T-helper 9 cell (primary cell): ENCODE measurements at places on chromosomes 2 and 18.

DNA sequence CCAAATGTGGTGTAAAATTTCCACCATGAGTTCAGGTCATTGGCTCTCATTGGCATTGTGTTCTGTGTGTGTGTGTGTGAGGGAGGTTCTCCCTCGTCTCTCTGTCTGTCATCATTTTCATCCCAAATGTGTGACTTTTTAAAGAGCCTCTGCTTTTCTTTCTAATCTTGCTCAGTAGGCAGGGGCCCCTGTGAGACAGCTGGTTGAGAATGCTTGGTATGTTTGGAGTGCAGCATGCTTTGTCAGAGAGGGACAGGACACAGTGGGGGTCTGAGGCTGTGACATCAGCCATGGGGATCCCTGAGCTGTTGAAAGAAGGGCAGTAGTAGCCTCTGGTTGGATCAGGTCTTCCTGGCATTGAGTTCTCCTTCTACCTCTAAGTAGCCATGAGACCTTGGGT is 10.6 kb downstream of the PTPRM start:
- DNase-seq: no peak

DNA sequence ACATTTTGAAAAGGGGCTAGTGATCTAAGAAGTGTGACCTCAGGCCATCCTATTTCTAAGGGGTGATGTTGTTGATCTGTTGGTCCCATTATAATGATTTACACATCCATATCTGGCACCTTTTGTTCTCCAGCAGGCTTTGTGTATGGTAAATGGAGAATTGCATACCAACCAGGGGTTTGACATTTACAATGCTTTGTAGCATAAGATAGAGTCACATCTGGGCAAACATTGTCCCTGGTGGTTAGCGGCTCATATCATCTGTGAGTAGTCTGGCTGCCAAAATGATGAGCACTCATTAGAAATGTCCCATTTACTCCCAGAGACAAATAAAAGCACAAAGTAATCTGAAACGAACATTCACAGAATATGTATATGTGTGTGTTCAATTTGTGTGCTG is 1775.5 kb upstream of the CELF4 start:
- DNase-seq: no peak

- DNase-seq: no peak
These were observed 11.1 kb downstream of the HES6 start for GRCh38 chr2:238228700-238229099.

DNA sequence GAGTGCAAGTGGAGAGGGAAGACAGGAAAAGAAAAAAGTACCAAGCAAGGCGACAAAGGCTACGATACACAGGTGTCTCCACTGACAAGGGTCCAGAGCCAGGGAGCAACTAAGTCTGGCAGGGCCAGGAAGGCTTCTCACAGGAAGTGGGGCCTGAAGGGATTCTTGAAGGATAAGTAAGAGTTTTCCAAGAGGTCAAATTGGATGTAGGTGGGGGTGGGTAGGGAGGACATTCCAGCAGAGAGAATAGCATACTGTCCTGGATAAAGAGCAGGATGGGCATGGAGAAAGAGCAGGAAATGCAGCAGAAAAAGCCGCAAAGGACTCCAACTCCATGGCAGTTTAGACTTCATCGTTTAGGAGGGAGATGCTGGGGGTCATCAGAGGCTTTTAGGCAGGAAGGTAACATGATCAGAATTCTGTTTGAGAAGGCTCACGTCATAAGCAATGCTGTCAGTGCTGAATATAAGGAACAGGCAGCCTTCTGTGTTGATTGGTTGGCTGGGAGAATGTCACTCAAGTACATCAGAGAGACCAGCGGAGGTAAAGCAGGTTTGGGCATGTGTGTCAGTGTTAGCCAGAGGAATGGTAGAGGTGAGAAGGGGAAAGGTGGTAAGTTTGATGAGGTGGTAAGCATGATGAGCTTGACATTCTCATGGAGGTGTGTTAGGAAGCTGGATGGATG is 35.1 kb downstream of the ARHGAP25 start:
- no peak for DNase-seq

DNA sequence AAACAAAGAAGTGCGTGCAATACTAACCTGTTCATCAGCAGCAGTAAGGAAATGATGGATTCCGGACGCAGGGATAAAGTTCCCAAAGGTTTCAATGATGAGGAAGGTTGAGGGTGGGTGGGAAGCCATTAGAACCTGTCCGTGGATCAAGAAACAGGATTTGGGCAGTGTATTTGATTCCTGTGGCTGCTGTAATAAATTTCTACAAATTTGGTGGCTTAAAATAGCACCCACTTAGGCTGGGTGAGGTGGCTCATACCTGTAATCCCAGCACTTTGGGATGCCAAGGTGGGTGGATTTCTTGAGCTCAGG is 5.1 kb upstream of the SDC1 start:
- DNase-seq: no peak

DNA sequence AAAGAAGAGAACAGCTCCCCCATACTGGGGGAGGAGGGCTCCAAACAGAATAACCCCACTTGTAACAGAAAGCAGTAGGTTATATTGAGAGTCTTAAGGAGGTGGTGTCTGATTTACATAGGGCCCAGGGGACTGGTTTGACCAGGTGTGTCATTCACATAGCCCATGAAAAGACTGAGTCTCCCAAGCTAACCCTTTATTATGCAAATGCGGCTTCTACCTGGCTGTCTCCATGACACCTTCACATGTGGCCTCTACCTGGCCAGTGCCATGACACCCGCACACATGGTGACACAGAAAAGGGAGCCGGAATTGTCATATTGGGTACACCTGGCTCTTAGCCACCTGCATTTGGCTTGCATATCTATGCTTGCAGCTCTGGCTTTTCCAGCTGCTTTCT is 1057.2 kb upstream of the PIK3C3 start:
- no peak for DNase-seq

- no peak for DNase-seq
These were observed 189.7 kb downstream of the PAX3 start for GRCh38 chr2:222108957-222109585.

GRCh38 chr2:37553411-37554154 is 117.9 kb downstream of the CDC42EP3 start:
- no peak for DNase-seq

DNA sequence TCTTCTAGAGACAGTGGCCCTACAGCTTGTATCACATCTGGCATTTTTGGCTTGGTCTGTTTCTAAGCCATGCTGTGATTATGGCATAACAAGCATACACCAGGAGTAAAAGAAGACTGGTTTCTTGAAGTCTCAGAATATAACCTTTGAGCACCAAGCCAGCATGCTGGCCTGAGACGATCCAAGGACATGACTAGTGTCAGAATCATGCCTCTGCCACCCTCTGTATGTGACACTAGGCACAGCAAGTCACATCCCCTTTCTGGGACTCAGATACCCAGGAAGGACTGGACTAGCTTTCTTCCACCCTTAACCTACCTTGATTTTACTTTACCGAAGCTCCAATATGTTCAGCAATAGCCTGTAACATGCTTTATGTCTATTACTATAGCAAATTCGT is 345.5 kb downstream of the SETBP1 start:
- no peak for DNase-seq

DNA sequence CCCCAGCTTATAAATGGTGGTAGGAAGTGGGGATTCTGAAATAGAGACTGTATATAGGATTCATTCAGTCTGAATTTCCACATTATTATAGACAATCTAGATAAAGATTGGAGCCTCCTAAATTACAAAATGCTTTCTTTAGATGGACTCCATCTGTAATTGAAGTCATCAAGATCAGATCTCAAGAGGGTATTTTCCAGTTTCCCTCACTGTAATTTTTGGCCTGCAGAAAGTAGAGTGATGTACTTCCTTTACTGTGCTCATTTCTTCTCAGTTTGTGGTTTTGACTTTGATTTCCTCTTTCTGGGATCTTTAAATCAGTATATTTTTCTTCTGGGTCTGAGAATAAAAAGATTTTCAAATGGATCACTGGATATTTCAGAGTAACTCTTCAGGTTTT is 7.2 kb downstream of the BABAM2 start:
- DNase-seq: no peak

GRCh38 chr18:75033516-75033915 is 175.4 kb downstream of the PTGR3 start:
- no peak for DNase-seq

- DNase-seq: no peak
These were observed 29.6 kb upstream of the ORC2 start for GRCh38 chr2:200993097-200993496.

- no peak for DNase-seq
These were observed 87.1 kb upstream of the MCFD2 start for GRCh38 chr2:47002480-47003381.

DNA sequence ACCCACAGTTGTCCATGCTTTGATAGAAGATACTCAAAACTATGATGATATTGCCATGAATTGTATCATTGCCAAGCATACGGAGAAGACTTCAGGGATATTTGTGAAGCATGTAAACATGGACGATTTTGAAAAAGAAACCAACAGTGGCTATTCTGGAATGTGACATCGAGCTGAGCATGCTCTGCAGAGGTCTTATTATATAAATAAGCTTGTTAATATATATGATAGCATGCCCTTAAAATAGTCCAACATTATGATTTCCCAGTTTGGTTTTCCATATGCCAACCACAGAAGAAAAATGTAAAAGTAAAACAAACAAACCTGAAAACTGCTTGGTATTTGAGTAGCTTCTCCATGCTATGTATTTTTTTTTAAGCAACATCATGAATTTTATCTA is 159.1 kb downstream of the LNPK start:
- DNase-seq: no peak

DNA sequence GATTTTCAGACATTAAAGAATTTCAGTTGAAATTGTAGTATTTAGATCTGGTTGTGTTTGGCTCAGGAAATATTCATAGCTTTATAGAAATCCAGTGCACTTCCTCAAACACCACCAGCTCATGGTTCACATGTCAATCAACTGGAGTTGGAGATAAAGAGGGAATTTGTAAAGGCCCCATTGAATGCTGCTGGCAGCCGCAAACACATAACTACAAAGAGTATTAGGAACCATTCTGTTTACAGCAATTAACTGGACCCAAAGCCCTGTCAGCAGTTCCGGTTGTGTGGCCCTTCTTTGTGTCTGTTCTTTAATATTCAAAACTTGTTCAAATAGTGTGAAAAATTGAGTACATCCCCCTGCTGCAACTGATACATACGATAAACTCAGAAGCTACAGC is 107.4 kb upstream of the LRRTM4 start:
- no peak for DNase-seq

DNA sequence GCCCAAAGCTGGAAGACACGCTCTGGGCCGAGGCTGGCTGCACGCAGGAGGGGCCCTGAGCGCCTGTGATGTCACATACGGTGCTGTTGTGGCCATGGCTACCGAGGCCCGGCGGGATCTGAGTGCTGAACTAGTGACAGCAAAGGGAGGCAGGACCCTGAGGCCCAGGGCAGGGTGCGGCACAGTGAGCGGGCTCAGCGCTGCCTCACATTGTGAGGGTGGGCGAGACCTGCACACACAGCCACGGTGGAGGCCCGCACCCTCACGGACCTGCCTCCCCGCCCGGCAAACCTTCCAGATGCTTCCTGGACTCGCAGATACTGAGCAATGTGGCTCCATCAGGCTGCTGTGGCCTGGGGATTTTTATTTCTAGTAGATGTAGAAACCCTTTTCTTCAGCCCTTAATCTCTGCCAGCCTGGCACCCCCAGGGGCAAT is 133.8 kb upstream of the CTDP1 start:
- DNase-seq: no peak

DNA sequence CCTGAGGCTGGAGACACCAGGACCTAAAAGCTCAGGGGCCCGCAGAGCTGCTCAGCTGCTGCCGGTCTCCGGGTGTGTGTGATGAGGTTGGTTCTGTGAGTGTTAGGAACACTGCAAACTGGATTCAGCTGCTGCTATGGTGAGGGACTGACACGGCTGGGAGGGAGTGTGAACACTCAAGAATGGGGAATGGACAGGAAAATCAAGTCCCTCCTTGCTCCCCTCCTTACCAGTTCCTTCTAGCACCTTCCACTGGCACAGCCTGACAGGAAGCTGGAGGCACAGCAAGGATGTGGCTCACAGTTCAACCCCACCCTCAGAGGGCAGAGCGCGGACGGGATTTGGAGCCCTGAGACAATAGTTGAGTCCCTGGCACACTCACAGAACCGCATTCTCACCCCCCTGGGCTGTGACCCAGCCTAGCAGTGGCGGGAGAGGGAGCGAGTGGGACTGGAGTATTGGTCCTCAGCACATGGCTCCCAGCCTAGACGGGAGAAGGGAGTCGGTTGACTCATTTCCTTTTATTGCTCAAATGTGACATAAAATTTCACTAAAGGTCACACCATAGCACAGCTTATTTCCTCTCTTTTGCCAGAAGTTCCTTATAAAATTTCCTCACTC is 42.5 kb downstream of the LRRC30 start:
- DNase-seq: no peak

DNA sequence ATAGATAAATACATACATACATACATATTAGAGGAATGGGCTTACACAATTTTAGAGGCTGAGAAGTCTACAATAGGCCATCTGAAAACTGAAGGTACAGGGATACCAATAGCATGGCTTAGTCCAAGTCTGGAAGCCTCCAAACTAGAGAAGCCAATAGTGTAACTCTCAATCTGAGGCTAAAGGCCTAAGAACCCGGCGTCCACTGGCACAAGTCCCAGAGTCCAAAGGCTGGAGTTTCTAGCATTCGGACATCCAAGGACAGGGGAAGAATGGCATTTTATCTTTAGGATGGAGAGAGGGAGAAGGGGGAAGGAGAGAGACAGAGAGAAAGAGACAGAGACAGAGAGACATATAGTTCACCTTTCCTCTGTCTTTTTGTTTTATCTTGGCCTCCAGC is 63.7 kb upstream of the SYT4 start:
- DNase-seq: no peak

DNA sequence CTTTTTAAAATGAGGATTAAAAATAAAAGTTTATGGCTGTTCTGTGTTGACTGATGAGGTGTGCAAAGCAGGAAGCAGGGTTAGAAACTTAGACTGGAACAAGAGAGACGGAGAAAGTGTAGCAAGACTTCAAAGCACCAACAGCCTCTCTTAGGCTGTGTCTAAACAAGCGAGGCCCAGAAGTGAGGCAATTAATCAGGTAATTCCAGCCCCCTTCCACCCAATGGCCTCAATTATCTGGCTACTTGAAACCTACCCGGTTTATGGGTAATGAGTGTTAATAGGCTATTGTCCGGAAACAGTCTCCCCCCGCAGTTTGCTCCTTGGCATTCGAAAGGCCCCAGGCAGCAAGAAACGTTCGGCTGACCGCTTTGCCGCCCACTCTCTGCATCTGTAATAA is 171.7 kb upstream of the MYCN start:
- DNase-seq: no peak

DNA sequence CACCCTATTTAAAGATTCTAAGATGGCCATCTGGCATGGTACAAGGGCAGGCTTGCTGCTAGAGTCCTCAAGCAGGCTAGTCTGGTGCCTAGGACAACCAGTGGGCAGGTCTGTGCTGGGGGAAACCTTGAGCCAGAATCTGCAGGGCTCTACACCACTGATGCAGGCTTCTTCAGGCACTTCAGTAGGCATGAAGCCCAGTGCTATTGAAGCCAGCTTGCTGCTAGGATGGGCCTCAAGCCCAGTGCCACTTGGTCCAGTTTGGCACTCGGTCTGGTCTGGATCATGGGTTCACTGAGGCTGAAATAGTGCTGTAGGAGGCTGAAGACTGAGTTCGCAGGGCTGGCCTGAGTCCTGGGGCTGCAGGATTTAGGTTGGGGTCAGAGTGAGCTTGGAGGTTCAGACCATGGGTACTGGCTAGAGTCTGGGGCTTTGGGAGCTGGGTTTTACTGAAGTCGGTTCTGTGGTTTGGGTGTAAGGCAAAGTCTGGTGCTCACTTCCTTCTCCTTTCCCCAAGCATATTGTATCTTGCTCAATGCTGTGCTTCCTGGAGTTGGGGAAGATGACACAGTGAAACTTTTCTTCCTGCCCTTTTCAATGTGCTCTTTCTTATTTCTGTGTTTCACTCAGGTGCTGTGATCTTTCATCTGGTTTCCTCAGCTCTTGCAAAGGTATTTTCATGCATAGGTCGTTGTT is 41.2 kb downstream of the SP100 start:
- DNase-seq: no peak
